GM03348 (cell line): ENCODE measurements at places on chromosomes 3 and 15.

- peak; percentile 13 for DNase-seq
Observed at GRCh38 chr15:95277266-95277665, 1045.9 kb downstream of the MCTP2 start.

- no peak for DNase-seq
Observed at GRCh38 chr15:58369261-58369701, 62.5 kb upstream of the LIPC start.

- peak; percentile 65 for DNase-seq
Observed at GRCh38 chr3:151460774-151461450, at the start of gene IGSF10. Gene IGSF10, minus strand, starts transcription at chr3:151461061. Its CDS starts 2,352 bp downstream, at chr3:151458709.

- no peak for DNase-seq
Observed at GRCh38 chr3:132605374-132605792, 8.3 kb downstream of the ACKR4 start.

DNA sequence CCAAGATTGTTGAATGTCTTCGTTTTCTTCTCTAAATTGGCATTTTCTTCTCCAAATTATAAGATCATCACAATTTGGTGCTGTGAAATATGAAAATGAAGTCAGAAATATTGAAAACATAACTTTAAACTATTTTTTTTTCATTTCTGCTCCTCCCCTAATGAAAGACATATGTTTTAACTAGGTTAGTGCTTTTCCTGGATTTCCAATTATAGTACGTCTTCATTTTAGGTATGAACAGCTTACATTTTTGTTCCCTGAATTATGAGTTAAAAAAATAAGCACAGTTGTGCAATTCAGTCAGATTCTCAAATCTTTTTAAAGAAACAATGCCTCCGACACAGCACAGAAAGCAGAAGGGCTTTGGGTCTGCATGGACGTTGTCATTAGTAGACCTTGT lies 83.5 kb upstream of the CFAP20DC start:
- DNase-seq, result peak; percentile 51

DNA sequence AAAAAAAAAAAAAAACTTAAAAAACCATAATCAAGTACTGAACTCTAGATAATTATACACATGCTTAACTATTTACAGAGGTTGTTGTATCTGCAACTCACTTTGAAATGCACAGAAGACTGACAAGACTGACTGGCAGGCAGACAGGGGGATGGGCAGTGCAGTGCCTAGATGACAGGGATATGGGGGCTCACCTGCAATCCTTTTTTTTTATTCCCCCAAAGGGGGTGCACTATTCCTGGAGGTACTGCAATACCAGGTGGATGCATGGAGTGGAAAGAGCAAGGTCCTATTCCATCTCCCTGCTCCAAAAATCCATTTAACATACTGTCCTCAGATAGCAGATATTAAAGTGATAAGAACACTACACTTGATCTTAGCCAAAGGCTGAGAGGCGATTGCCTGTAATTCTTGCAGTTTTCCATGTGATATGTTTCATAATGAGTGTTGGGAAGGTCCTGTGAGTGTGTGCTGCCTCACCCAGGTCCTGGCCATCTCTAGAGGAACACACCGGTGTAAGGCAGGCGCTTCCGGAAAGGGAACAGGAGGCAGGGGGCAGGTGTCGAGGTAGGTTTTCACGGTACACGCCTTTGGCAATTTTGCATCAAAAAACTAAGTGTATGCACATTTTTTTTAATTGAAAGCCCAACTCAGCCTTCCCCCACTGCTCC lies 22.7 kb downstream of the SEC61A1 start:
- no peak for DNase-seq

GRCh38 chr15:99086327-99086667 lies 18.6 kb upstream of the SYNM start:
- DNase-seq, result no peak

- no peak for DNase-seq
Observed at GRCh38 chr3:63069806-63070475, 194.7 kb upstream of the CADPS start.

- no peak for DNase-seq
Observed at GRCh38 chr15:82158811-82159210, 103.7 kb downstream of the EFL1 start.

DNA sequence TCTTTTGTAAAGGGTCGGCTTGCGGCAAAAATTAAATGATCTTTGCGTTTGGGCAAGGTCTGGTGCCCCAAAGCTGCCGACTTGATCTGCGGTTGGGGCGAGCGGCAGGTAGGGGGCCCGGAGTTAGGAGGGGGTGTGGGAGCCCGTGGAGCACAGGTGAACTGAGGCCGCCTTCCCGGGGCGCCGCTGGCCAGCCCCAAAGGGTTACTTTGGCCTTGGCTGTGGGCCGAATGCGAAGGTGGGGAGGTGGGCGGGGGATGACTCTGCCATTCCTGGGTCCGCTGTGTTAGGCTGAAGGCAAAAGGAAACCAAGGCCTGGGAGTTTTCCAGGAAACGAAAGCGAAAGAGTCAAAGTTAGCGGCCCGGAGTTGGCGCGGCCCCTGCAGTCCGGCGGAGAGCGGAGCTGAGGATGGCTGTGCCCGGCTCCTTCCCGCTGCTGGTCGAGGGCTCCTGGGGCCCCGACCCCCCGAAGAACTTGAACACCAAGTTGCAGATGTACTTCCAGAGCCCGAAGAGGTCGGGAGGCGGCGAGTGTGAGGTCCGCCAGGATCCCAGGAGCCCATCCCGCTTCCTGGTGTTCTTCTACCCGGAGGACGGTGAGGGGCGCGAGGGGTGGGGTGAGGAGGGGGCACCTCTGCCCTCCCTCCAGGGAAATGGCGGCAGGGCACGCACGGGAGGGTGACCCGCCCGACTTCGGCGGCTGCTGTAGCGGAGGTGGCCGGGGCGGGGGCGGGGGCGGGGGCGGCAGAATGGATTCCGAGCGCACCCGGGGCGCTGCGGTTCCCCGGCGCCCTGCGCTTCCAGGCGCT lies at the start of gene PARP14:
Gene PARP14 (plus strand): TSS at position 365 of the 809 bp plus-strand sequence. CDS start 45 bp downstream, at position 410.
- peak; percentile 74 for DNase-seq

DNA sequence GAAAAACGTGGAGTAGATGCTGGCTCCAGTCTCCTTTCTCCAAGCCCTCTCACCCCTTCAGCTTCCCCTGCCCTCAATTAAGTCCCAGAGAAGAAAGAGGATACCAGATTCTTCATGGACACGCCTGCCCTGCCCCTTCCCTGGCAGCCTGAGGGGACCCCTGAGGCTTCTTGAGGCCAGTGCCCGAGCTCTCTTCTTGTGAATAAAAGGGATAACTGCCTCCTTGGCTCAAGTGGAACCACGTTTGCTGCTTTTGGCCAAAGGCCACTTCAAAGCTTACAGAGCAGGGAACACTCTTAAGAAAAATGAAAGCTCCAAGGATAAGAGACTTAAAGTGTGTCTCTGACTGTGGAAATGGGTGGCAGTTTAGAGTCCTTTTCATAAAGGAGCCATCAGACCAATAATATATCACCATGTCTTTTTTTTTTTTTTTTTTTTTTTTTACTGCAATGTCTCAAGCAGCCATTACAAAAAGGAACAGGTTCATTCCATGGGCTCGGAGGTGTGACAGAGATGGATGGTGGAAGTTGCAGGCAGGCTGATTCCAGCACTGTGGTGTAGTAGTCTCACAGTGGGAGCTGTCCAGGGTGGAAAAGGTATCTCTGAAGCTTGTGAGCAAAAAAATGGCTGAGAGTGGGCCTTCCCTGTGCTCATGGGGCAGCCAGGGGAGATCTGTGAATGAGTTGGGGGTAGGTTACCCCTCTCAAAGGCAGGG lies 108.8 kb downstream of the SEMA5B start:
- DNase-seq, result no peak

DNA sequence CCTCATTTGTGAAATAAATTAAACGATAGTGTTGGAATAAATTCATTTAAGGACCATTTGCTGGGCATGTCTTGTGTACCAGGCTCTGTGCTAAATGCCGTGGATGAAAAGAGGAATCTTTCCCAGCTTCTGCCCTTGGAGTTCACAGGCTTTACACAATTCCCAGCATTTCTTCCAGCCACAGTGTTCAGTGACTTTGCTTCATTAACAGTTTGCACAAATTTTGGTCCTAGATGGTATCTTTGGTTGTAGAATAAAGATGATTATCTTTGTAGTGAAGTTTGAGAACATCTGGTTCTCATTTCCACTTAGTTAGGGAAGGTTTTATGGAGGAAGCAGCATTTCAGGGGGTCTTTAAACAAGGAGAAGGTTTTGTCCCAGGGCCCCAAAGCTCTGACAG lies 100.1 kb downstream of the LRTM1 start:
- DNase-seq, result no peak

DNA sequence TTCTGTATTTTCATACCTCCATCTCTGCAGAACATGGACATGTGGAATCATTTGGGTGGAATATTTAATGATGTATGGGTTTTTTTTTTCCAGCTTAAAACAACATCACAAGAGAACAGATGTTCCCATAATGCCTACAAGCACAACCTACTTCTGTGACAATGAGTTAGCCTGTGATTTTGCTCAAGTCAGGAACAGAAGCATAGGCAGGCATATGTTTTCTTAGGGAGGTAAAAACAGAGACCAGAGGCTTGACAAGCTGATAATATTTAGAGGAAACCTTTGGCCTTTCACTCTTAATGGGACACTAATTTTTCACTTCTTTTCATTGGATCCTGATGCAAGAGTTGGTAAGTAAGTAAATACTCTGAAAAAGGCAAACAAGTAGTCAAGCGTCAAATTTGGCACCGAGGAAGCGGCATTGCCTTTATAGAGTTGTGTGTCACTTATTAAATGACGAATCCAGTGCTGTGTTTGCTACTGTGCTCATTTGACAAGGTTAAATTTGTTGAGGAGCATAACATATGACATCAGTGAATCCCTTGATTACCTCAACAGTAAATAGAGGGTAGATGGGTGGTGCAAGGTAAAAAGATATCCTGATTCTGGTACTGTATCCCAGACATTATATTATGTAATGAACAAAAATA lies 66.7 kb upstream of the RBMS3 start:
- DNase-seq, result no peak

DNA sequence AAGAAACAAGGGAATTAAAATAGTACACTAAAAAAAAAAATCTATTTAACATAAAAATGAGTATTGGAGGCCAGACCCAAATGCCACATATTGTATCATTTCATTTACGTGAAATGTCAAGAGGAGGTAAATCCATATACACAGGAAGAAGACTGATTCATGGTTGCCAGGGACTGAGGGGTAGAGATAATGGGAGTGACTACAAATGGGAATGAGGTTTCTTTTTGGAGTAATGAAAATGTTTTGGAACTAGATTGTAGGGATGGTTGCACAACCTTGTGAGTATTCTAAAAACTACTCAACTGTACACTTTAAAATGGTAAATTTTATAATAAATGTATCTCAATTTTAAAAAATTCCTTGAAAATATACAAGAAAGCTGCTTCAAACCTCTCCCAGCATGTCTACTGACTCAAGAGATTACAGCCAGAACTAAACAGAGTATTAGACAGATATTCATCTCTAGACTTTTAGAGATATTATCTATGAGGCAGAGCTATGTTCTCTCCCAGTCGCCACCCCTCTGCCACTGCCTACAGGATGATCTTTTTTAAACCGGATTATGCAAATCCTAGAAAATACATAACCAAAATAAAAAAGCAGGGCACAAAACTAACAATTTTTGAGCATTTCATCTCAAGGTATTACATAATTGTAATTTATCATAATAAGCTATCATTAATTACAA lies 6.2 kb downstream of the HLTF start:
- peak; percentile 27 for DNase-seq

GRCh38 chr15:91549581-91549980 lies 303.9 kb upstream of the SLCO3A1 start:
- no peak for DNase-seq

DNA sequence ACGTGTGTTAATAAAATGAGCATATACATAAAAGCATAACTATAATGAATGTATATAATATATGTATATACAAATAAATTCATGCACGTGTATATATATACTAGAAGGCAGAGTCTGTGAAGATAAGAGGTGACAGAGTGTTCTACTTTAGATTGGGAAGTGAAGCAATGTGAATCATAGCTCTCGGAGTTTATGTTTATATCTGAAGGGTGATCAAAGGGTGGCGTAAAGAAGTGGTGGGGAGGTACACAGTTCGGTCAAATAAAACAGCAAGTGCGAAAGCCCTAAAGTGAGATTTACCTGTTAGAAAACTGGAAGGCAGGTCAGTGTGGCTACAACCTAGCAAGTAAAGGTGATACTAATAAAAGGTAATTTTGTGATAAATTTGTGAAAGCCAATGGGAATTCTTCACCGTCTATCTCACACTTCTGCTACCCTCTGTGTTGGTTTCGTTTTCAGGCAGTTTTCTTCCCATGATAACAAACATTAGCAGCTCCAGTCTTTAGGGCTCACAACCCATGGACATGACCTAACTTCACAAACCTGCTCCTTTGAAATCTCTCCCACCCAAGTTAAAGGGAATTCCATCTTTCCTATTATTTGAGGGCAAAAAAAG lies 46.7 kb upstream of the BCHE start:
- no peak for DNase-seq

DNA sequence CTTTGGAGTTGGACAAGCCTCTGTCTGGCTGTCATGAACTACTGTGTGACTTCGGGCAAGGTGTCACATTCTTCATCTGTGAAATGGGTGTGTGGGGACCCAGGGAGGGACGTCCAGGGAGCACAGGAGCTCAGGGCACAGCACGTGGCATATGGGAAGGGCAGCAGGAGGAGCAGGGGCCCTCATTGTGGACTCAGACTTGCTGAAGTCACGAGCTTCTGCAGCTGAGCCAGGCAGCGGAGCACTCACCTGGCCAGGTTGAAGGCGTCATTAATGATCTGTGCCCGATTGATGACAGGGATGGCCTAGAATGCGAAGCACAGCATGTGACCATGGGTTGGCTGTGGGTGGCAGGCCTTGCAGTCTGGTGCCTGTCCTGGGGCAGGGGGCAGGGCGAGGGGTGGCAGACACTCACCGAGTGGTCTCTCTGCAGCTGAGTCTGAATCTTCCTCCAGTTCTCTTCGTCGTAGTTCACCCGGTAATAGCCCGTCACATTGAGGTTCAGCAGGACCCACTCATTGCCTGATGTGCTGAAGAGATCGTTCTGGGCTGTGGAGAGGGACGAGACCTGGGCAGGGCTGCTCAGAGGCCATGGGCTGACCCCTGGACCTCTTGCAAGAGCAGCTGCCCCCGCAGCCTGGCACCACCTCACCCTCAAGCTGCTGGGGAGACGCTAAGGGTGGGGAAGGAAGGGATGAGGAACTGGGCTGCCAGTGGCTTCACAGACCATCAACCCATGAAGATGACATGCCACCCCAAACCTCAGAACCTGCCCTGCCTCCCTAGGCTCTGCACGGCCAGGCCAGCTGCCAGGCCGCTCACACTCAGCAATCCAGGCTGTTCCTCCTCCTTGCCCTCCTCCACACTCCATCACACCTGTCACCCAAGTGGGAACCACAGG lies 15.4 kb downstream of the ANPEP start:
- no peak for DNase-seq

GRCh38 chr3:82790307-82791097 lies 1029.1 kb upstream of the GBE1 start:
- no peak for DNase-seq

DNA sequence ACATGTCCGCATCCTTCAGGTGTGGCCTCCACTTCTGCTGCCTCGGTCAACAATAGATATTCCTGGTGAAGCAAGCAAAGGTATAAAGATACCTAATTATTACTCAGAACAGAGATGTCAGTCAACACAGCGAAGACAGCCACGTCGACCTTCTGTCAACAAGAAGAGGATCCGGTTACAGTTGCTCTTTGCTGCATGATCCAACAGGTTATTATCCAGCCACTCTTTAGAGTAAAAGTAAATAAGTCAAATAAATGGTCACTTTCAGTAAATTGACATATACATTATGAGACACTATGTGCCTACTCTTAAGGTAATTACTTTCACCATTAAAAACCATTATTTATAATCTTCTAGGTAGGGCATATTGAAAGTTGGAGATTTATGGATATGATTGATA lies 356.8 kb upstream of the ATP11B start:
- DNase-seq, result no peak
